ENCODE measurements at places on chromosomes 1 and 21.
A peak's percentile ranks its signal among the peaks of the same experiment; 100 is the strongest.

DNA sequence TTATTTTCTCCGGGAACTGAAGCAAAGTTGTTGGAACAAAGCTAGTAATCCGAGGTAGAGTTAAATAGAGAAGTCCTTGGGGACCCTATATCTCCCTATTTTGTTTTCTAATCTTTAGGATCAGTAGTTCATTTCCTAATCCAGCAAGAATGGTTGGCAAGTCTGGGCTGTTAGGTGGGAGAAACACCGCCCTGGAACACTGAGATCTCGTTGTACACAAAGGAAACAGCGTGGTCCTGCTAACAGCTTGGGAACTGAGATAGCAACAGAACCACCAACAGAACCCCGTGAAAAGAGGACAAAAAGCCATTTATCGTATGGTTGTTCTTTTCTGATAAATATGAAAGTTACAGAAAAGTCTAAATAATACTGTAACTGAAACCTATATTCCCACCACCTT is 121.9 kb upstream of the CDC42BPA start:
- no peak for DNase-seq

DNA sequence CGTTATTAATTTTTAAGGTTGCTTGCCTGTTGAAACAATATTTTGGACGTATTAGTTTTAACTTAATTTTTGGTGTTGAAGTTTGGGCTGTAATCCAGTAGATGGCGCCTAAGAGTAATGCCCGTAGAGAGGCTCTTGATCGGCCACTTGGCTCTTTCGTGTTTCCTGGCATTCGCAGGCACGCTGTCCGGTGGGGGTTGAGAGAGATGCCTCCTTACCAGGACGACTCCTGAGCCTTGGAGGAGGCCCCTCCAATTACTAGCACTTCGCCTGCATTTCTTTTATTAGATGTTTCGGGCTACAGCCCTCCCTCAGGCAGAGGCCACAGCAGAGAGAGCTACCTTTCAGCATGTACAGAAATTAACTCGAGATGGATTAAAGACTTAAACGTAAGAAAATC is 12.0 kb downstream of the OR2M4 start:
- DNase-seq, result peak; percentile 27

GRCh38 chr1:175749075-175749474 is 5.7 kb upstream of the TNR start:
- no peak for DNase-seq

DNA sequence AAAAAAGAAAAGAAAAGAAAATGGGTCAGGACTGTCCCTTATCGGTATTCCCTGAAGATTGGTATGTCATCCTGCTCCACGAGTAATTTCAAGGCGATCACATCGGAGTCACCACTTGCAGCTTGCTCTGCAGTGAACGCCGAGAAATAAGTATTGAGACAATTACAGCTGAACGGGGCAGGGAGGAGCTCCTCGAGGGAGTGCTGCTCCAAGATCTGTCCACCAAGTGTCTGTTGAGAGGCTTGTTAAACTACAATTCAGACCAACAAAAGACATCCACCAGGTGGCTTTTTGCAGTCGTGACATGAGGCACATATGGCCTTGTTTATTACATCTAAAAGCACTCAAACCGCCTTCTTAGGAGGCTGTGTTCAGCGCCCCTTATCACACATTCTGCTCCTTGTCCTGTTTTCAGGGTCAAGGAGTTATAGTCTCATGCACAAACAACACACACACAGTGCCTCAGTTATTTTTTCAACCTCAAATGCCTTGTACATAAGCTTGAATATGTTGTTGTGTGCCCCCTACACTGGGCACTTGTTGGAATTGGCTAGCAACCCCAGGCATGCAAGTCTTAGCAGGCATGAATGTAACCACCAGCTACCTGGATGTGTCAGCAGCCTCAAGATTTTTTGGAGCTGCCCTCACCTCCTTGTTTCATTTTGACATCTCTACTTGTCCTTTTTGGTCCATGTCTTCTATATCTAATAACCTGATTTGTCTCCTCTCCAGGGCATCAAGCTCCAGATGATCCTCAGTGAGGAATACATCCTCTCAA is 13.0 kb upstream of the CD48 start:
- no peak for DNase-seq

GRCh38 chr1:188782220-188782841 is 1695.3 kb downstream of the BRINP3 start:
- DNase-seq, result no peak

DNA sequence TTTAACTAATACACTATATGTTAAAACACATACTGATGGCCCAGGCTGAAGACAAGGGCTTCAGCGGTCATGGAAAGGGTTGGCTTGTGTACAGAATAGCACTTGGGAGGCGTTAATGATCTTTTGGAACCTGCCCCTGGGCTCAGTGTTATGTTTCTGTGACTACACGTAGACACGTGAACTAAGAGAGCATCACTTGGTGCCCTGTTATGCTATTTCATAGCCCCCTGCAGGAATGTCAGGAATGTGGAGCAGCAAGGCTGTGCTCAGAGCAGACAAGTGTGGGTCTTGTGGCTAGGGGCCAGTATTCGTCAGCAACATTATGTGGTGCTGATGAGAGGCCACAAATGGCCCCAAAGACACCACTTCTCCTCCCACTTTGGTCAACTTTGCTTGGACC is 132.4 kb downstream of the MAP3K21 start:
- DNase-seq, result no peak

DNA sequence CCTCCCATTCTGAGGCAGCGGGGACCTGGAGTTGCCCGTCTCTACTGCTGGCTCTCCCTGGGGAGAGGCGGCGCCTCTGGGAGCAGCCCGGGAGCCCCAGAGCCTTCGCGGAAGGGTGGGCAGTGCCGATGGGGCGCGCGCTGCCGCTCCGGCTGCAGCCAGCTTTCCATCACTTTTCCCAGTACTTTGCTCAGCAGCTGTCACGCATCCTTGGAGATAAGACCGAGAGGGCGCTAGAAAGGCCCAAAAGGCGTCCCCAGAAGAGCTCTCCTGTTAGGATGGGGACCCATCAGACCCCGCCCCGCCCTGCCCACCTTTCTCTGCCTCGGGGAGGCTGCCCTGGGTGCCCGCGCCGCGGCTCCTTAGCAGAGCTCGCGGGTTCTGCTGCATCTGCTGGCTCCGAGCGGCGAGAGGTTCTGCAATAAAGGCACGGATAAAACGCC is 534 bp downstream of the KCNH1 start:
- no peak for DNase-seq

- DNase-seq, result peak; percentile 73
These were observed 182.6 kb downstream of the VAV3 start for GRCh38 chr1:107782217-107782845.

DNA sequence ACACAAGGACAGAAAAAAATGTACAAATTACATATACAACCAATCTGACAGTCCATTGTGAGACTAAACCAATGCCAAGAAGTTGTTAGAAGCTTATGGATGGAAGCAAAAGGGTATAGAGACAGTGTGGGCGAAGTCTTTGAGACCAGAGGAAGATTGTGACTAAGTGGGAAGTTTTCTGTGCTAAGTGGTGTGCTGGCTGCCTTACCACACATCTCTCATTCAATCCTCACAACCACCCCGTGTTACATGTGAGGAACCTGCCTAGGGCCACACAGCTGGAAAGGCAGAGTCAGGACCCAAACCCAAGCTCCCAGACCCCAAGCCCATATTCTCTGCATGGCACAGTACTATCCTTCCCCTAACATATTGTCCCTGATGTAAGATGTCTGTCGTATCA is 53.5 kb upstream of the DUSP10 start:
- DNase-seq, result no peak

DNA sequence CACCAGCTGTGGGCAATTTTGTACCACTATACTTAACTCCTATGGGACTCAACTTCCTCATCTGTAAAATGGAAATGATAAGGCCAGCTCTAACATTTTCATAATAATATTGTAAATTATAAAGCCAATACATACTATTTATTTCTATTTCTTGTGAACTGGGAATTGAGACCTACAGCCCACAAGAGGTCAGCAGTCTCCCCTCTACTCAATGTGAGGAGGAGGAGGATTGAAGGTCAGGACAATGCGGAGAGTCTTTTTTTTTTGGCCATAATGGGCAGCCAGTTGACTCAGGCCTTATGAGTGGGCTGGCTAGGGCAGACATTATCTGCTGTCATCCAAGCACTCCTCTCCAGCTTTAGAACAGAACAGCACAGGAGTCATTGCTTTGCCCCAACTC is 90.5 kb downstream of the NUF2 start:
- no peak for DNase-seq

GRCh38 chr21:40615505-40616376 is 231.2 kb downstream of the DSCAM start:
- DNase-seq, result no peak

DNA sequence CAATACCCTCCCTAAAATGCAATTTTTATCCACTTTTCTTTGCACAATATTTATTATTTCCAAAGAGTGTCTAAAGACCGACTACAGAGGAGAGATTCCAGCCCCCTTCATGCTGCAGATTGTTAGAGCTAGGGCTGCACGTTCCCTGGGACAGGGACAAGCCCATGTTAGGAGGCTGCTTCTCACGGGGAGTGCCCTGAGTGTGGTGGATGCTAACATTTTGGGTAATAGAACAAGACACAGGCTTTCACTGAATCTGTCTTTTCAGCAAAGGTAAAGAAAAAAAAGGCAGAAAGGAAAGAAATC is 125.4 kb downstream of the RIPK4 start:
- DNase-seq, result no peak

DNA sequence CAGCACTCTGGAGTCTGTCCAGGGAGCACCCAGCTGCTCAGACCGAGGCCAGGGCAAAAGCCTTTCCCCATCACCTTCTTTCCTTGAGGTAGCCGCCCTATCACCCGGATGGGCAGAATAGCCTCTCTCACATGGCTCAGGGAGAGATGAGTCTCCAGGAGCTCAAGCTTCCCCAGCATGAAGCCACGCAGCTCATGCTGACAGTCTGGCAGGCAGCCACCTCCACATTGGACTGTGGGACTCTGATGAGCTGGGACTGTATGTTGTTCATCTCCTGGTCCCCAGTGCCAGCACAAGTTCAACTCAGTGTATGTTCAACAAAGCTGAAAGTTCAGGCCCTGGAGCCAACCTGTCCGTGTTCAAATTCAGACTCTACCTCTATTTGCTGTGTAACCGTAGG is 75.2 kb upstream of the ZC3H12A start:
- no peak for DNase-seq

DNA sequence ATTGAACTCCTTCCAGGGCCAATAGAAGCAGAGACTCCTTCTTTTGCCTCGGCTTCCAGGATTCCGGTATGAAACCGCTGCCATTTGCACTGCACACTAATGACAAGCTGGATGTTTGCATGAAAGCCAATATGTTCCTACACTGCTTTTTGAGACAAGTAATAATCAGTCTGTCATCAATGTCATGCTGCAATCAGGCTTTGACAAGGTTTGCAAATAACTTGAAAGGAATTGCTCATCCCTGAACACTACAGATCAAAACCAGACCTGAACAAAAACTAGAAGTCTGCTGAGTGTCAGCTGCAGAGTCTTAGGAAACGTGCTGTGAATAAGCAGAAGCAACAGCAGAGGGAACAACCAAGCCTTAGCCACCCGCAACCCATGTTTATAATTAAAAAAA is 720.7 kb upstream of the CXADR start:
- DNase-seq, result no peak

DNA sequence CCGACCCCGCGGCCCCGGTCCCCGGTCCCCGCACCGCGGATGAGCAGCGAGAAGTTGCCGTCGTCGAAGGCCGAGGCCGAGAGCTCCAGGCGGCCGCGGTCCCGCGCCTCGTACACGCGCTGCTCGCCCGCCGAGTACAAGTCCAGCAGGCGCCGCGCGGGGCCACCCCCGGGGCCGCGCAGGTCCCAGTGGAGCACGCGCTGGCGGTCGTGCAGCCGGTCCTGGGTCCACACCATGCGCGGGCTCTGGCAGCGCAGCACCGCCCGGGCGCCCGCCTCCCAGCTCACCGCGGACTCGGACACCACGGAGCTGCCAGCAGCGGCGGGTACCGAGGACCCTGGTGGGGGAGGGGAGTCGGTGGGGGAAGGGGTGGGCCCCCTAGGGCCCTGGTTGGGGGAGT is 2.9 kb downstream of the MXRA8 start:
- DNase-seq, result no peak

DNA sequence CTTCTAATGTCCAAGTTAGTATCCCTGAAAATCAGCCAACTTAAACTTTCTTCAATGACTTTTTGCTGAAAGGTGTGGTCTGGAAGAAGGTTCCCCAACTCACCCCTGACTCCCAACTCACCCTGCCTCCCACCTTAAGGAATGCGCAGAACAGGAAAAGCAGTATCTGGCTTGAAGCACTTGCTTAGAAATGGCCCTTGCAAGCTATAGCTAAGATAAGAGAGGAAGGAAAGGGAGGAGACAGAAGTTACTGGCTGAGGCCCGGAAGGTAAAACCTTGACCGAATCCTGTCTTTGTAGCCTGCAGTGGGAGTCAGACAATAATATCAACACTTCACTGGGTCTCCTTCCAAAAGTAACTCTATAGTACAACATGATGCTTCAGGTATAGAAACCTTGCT is 2.9 kb downstream of the CYYR1 start:
- DNase-seq, result no peak

- no peak for DNase-seq
These were observed 45.7 kb upstream of the HIVEP3 start for GRCh38 chr1:41964400-41964799.

DNA sequence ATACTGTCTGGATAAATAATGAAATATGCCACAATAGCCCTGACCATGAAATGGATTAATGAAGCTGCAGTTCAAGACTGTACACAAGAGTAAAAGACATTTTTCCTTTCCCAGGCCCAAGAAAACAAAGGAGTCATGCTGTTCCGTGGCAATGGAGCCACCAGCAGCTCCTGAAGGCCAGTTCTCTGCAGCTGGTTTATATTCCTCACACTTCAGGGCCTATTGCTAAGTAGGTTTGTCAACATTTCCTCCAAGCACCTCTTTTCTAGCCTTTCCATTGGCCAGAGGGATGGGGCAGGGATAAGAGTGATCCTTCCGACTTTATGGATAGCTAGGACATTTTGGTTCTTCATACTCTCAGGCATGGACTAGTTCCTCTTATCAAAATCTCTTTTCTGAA is 24.2 kb upstream of the RGL1 start:
- DNase-seq, result no peak

DNA sequence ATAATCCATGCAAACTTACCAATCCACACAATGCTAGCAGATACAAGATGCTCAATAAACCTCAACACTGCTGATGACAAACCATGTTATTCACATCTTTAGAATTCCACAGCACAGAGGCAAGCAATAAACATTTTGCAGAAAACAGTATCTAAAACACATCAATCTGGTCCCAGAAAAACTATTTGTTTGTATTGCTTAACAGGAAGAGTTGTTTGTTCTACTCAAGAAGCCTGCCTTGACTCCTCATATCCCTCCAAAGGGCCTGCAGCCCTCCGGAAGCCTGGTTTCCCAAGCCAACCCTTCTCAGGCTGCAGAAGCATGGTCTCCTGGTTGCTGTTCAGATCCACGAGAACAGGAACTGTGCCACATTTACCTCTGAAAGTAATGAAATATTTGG is 139.7 kb downstream of the RERE start:
- DNase-seq, result no peak

GRCh38 chr1:30728340-30728739 is 5.0 kb upstream of the MATN1 start:
- no peak for DNase-seq

DNA sequence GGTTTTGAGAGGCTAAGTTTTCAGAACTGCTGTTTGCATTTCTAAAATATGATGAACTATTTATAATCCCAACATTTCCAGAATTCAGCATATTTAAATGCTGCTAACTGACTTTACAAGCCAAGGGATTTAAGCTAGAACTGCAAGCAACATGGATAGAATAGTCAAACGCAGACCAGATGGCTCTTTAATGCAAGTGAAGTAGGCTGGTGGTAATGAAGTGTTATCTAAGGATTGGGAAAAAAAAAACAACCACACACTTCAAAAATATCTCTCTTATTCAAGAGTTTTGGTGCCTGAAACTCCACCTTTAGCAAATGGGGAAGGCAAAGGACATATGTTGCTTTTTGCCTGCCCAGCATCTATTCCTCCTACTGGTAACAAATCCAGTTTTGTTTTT is 20.9 kb upstream of the SSX2IP start:
- DNase-seq, result no peak

Data from CD4-positive, alpha-beta T cell treated with Interleukin-4 for 4 hours (primary cell).